Fibroblast of villous mesenchyme (primary cell): ENCODE measurements at places on chromosomes 7 and 10. TPM values are rescaled to one million over a fixed set of nuclear protein-coding genes. Genes with fewer than 3 reads are reported as not detected.
A peak's percentile ranks its signal among the peaks of the same experiment; 100 is the strongest.

GRCh38 chr10:133100706-133101415 is 13.1 kb downstream of the ADGRA1 start:
- DNase-seq: no peak

DNA sequence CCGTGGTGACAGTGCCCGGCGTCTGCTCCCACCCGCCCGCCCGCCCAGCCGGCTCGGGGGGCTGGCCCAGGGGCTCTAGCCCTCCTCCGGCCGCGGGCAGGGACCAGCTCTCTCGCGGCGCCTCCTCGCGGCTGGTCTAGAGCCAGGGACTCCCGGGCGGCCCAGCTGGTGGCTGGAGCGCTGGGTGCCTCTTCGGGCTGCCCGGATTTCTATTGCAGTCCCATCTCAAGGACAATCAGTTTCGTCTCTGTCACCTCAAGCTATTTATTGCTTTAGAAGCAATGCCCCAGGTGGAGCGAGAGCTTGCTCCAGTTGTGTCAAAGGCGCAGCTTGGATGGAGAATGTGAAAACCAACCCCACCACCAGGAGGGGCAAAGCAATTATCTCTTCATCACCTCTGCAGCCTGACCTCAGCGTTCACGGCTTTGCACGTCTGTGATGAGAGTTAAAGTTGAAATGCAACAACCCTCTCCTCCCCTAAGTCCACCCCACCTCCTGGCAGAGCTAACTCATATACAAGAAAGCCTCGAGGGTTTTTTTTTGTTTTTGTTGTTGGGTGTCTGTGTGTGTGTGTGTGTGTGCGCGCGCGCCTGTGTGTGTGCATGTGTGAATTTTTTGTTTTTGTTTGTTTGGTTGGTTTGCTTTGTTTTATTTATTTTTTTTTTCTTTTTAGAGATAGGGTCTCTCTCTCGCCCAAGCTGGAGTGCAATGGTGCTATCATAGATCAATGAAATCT is at the start of gene ITGA8:
TSS of gene ITGA8 (minus strand) at position 24 of the 736 bp plus-strand sequence. CDS start 151 bp downstream, outside the sequence.
- no peak for DNase-seq

- DNase-seq: no peak
Measured at GRCh38 chr10:76514321-76514720, 1082.9 kb downstream of the LRMDA start.

GRCh38 chr7:125088555-125088954 is 158.9 kb upstream of the POT1 start:
- DNase-seq: no peak

DNA sequence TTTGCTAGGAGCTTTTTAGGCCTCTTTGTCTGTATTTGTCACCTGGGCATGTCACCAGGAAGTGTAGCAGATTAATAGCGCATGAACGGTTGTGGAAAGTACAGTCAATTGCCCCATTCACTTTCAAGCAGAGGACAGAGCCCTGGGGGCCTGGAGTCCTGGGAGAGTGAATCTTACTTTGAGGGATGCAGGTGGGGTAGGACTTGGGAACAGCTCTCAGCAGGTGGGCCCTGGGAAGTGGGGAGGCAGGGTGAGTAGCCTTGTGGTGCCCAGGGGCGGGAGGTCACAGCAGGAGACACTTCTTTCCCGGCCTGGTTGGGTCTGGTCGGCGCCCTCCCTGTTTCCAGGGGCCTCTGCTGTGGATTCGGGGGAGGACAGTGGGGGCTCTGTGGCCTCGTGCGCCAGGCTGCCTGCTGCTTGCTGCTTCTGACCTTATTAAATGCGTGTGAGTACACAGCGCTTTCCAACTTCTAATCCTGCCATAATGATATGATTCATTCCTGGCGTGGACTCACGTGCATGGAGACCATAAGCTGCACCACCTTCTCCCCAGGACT is 51.6 kb upstream of the AQP1 start:
- no peak for DNase-seq

DNA sequence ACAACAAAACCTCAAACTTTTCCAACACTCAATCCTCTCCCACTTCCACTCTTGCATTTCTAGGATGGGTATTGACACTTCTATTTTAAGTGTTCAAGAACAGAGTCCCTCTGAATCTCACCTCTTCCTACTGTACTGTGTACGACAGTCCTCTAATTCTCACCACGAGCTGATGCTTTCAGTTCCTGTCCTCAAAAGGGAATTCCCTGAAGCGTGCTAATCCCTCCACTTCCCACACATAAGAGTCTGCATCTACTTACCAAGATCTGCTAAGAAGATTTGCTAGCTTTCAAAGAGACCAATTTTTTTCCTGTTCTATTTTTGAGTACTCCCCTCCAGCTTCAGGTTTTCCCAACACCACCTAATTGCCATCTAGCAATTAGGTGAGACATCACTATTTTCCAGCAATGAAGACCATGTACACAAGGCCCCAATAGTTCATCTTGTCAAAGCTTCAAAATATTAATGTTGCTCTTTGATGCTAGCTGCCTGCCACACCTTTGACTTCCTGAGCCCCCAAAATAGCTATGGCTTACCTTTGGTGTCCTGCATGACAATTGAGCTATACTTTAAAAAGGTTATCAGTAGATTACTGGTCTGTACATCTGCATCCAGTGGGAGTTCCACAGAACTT is 54.4 kb downstream of the ARMH3 start:
- no peak for DNase-seq

DNA sequence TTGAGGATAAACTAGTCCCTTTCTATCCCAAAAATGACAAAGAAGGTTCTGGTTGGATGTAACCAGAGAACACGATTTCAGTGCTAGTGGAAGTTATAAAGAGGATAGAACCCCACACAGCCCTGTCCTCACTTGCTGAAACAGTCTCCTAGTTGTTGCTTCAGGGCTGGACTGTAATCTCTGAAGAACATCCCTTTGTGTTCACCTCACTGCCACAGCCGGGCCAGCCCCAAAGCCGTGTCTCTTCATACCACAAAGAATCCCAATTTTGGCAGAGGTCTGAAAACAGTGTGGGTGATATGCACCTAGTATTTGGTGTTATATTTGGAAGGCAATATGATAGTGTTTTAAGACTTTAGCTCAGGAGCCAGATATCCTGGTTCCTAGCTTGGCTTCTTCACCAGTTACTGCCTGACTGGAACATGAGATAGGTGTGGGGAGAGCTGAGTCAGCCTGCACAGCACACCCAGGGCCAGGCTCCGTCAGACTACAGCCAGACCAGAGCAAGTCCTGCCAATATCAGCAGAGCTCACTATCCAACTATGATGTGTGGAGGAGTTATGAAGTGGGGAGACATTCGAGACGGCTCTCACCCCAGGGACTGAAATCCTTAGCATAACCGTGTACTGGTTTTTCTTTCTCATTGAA is 21.2 kb downstream of the CYP3A4 start:
- DNase-seq: peak; percentile 25

GRCh38 chr7:120805636-120806388 is 52.1 kb downstream of the TSPAN12 start:
- DNase-seq: peak; percentile 65

DNA sequence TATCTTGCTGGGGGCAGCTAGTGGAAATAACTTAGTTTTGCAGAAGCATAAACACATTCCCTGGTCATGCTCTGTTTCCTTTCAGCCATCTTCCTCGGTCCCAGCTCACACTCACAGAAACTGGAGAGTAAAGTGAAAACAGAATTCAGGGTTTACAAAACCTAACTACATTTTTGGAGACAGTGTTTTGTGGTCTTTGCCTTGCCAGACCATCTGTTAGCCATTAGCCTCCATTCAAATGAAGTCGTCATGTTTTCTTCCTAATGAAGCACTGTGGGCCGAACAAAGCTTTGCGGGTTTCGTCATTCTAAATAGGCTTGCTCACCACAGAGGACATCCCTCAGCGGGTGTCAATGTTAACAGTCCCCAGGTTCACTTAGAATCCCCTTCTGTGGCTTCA is 214.6 kb upstream of the TMEM72 start:
- DNase-seq: peak; percentile 81

DNA sequence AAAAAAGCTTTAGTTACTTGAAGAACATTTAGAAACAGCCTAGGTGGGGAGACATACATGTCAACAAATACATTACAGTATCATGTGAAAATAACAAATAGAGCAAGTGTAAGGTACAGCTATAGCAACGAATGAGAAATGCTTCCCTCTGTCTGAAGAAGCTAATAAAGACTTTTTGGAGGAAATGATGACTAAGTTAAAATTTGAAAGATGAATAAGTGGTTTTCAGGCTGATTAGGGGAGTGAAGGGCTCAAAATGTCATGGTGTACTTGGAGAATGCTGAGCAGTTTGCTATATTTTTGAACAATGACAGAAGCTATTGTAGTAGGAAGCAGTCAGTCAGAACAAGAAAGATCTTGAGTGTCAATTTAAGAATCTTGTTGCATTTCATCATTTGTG is 2.8 kb upstream of the ARMC3 start:
- DNase-seq: no peak

DNA sequence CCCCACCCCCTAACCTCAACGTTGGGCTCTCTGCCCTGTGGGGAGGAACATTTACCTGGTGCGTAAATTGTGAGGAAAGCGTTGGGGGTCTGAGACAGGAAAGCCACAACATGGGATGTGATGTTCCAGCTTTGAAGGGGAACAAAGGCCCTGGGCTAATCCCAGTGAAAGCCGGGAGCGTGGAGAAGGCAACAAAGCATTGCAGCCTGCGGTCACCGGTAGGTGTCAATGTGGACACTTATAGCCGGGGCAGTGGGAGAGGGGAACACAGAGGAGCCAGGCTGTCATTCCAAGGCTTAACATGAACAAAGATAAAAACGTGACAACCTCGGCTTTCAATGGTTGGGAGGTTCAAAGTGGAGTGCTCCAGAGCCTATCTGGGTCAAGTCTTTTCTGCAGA is 12.7 kb downstream of the PTF1A start:
- no peak for DNase-seq

- DNase-seq: peak; percentile 80
Measured at GRCh38 chr7:80294346-80294745, 159.7 kb downstream of the GNAI1 start.

DNA sequence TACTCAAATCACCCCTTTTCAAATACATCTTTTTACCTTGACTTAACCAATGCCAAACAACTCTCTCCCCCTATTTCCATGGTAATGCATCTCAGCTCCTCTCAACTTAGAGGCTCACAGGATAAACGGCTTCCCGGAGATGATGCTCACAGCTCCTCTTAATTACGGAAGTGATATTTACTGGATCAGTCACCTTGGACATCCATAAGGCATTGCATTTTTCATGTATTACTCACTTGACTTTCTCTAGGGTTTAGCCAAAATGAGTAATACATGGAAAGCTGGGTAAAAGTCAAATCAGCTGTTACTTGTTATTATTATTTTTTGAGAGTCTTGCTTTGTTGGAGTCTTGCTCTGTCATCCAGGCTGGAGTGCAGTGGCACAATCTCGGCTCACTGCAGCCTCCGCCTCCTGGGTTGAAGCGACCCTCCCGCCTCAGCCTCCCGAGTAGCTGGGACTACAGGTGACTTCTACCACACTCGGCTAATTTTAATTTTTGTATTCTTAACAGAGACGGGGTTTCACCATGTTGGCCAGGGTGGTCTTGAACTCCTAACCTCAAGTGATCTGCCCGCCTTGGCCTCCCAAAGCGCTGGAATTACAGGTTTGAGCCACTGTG is 73.3 kb upstream of the RHEB start:
- peak; percentile 86 for DNase-seq

- no peak for DNase-seq
Measured at GRCh38 chr10:119522747-119523426, 19.6 kb downstream of the RGS10 start.

GRCh38 chr10:7035126-7035761 is 375.6 kb downstream of the SFMBT2 start:
- DNase-seq: no peak

- no peak for DNase-seq
Measured at GRCh38 chr7:749140-749551, 22.1 kb upstream of the PRKAR1B start.

GRCh38 chr7:26583094-26583648 is 281.2 kb downstream of the SKAP2 start:
- no peak for DNase-seq

GRCh38 chr7:73985737-73986141 is 42.2 kb upstream of the ELN start:
- no peak for DNase-seq

DNA sequence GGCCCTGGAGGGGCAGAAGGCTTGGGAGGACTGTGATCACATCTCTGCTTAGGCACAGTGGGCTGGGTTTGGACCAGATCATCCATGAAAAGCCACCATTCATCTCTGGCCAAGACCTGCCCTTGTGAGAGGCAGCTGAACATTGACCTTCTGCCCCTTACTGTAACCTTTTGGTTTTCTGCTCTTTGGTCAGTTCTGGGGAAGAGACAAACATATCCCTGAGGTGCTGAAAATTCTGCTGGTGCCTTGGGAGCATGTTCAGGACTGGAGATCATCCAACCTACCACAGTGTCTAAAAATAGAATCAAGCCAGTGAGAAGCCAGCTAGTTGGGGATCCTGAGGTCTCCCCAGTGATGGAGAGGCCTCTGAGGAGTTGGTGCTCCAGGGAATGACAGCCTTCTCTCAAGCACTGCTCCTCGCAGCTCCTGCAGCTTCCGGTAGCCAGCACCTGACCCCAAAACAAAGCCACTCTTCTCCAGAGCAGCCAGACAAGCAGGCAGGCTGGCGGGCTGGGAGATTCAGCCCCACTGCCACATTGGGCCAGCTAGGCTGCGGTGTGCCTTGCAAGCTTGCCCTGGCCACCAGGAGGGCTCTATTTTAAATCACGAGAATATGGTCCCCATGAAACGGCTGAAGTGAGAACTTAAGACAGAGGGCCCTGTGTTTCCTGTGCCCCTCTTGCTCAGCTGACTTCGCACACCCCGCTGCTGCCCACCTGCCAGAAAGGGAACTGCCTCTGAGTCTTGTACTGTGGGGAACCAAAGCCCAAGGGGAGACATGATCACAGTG is 37.8 kb upstream of the UBE2H start:
- no peak for DNase-seq

- no peak for DNase-seq
Measured at GRCh38 chr7:36794689-36795088, 70.4 kb upstream of the AOAH start.

DNA sequence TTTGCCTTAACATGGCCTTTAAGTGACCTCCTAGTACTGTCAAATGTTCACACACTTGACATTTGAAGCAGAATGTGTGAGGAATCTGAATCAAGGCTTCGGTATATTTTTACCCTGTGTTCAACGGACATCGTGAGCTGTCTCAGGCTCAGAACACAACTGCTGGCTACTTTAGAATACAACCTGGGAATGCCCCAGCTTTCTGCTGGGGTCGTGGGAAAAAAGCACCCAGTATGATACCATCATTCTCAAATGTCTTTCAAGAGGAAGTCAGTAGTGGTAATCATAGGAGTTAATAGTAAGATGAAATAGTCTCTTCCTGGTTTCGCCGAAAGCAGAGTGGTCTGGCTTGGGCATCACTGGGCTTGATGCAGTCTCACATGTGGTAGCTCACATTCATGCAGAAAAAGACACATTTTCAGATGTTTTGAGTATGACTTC is 67.2 kb downstream of the CREB5 start:
- DNase-seq: no peak

- no peak for DNase-seq
Measured at GRCh38 chr10:98339799-98340198, 71.8 kb upstream of the LOXL4 start.

CC2D2B gene
- 0.86 TPM in 1 of 2 replicates, not detected in the other for total RNA-seq

CRYGN gene
- total RNA-seq: under 0.01 TPM in 1 of 2 replicates, not detected in the other

LEP gene
- total RNA-seq: not detected in 2 replicates

TMEM184A gene
- 0.64 and 0.86 TPM in 2 replicates for total RNA-seq

RHOBTB1 gene
- 26.8 and 42.2 TPM in 2 replicates for total RNA-seq

ASB10 gene
- total RNA-seq: not detected in 2 replicates

WEE2 gene
- total RNA-seq: 0.32 TPM in 1 of 2 replicates, not detected in the other

PTPN20 gene
- under 0.01 and 0.43 TPM in 2 replicates for total RNA-seq

ADAM8 gene
- 2.3 and 7.8 TPM in 2 replicates for total RNA-seq

OR6B1 gene
- under 0.01 TPM in 1 of 2 replicates, not detected in the other for total RNA-seq
